B cell (primary cell): ENCODE measurements at places on chromosomes 2 and 18. TPM values are rescaled to one million over a fixed set of nuclear protein-coding genes. Genes with fewer than 3 reads are reported as not detected.

SMYD1 gene
- total RNA-seq = not detected in 2 replicates

- no peaks in the 10 kb centered on the region for H3K27me3 ChIP-seq
- no peak overlapping the region for H3K4me3 ChIP-seq
- H3K36me3 ChIP-seq = peaks cover 10% of the 10 kb centered on the region
- H3K4me1 ChIP-seq = peaks cover 89% of the 10 kb centered on the region
- no peak for DNase-seq
Observed at GRCh38 chr2:201128033-201128432, 12.1 kb downstream of the CFLAR start.

SCN1A gene
- total RNA-seq = not detected in 2 replicates

GRCh38 chr18:3879114-3879835 lies 429.3 kb downstream of the TGIF1 start:
- no peaks in the 10 kb centered on the region for H3K27me3 ChIP-seq
- DNase-seq = no peak
- no peaks in the 10 kb centered on the region for H3K4me1 ChIP-seq
- no peak overlapping the region for H3K4me3 ChIP-seq
- no peaks in the 10 kb centered on the region for H3K36me3 ChIP-seq
- H3K27ac ChIP-seq = no peak overlapping the region

FAM124B gene
- total RNA-seq = 0.34 TPM in 1 of 2 replicates, not detected in the other

DNA sequence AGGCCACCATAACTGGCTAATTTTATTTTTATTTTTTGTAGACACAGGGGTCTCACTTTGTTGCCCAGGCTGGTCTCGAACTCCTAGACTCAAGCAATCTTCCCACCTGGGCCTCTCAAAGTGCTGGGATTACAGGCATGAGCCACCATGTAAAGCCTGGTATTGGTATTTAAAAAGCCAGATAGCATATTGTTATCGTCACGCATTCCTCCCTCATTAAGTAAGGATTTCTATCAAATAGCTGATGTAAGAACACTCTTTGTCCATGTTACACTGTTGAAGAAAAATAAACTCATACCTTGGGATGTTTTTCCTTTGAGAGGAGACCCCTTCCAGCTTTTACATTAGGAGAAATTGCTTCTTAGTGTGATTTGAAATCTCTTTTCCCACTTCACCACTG lies 39.2 kb upstream of the DARS1 start:
- DNase-seq = no peak
- H3K36me3 ChIP-seq = no peaks in the 10 kb centered on the region
- H3K4me1 ChIP-seq = peaks cover 16% of the 10 kb centered on the region
- H3K4me3 ChIP-seq = no peak overlapping the region
- no peaks in the 10 kb centered on the region for H3K27me3 ChIP-seq

RTTN gene
- 37.7 and 41.2 TPM in 2 replicates for total RNA-seq

DNA sequence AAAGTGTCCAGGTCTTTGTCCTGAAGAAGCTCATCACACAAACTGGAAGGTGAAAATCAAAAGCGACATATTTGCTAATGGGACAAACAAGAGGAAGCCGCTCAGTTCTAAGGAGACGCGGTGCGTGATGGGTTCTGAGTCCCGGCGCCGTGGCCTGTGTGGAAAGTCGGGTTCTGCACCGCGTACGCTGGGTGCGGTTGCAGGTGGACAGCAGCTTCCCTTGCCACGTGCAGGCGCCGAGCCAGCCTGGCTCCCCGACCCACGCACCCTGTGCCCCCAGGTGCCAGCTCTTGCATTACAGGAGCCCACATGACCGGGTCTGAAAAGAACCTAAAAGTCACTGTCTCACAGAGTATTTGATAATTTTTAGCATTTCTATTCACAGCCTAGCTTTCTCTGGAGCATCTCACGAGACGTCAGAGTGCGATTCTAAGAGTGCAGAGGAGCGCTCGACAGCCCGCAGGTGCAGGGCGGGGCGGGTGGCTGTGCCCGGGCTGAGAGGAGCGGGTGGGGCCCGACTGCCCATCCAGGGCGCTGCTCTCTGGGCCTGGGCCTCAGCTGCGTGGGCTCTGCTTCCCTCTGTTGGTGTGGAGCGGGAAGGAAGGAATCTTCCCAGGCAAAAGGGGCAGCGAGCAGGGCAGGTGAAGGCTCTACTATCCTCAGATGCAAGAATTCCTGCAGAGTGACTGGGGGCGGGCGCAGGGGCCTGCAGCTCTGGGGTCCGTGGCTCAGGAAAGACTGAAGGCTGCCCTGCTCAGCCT lies 39.4 kb downstream of the MYT1L start:
- H3K4me3 ChIP-seq = no peak overlapping the region
- no peak overlapping the region for H3K27ac ChIP-seq
- no peaks in the 10 kb centered on the region for H3K36me3 ChIP-seq
- DNase-seq = no peak
- H3K4me1 ChIP-seq = no peaks in the 10 kb centered on the region

SKOR2 gene
- not detected in 2 replicates for total RNA-seq

GRCh38 chr18:23718243-23718720 lies 29.0 kb downstream of the LAMA3 start:
- no peak overlapping the region for H3K4me3 ChIP-seq
- no peaks in the 10 kb centered on the region for H3K4me1 ChIP-seq
- no peaks in the 10 kb centered on the region for H3K36me3 ChIP-seq
- no peak for DNase-seq
- peaks cover 10% of the 10 kb centered on the region for H3K27me3 ChIP-seq
